ENCODE measurements at places on chromosomes 3 and 15. TPM values are rescaled to one million over a fixed set of nuclear protein-coding genes. Genes with fewer than 3 reads are reported as not detected.

Gene DUOX2
- not detected for total RNA-seq

DNA sequence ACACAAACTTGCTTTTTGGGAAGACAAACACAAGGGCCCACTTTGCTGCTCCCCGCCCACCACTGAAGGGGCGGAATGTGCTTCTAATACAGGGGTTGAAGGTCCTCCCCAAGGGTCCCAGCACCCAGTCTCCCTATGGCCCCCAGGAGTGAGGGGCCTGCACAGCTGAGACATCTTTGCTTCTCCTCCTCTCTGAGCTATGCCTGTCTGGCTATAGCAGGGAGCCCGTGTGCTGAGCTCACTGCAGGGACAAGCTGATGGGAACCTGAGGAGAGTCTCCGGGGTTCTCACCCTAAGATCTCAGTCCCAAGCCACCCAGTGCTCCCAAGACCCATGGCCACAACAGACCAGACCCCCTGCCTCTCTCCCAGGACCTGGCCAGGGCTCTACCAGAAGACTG, 61.1 kb upstream of the ACAN start:
- peaks cover 56% of the 10 kb centered on the region for H3K4me1 ChIP-seq
- DNase-seq = no peak
- peaks cover 1% of the 10 kb centered on the region for H3K36me3 ChIP-seq
- H3K4me3 ChIP-seq = no peak overlapping the region
- no peak overlapping the region for H3K27ac ChIP-seq

Gene TRH
- total RNA-seq = not detected

DNA sequence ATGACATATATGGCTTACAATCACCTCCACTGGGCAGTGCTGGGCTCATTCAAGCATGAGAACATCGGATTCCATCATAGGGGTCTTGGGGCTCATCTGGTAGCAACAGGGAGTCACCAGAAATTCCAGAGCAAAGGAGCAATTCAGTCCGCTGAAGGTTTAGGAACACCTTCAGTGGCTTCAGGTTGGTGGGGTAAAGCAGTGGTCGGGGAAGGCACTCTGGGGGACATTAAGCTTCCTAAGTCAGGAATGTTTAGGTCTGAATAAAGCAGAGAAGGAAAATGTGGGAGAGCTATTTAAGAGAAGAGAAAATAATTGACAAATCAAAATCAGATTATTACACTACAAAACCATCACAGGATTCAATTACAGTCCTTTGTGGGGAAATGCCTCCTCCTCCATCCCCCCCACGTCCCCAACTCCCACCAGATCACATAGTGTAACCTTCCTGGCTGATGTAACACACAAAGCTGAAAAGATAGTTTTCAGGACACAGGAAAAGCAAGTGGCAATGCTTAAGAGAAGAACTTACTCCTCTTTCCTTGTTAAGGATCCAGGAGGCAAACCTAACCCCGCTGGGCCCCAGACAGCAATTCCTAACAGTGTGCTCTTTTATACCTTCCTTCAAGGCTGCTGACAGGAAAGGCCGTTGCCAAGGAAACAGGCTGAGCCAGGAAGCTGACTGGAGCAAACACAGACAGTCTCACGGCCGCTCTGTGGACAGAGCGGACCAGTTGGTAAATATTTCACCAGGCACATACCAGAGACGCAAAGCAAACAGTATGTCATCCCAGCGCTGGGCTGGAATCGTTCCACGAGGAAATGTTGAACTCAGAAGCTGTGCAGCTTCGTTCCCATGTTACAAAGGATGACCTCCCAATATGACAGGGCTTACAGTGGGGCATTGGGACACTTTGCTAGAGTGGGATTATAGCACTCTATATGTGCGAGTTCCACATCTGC, 57.5 kb upstream of the LMCD1 start:
- H3K27me3 ChIP-seq = no peaks in the 10 kb centered on the region
- no peak overlapping the region for H3K4me3 ChIP-seq
- DNase-seq = peak; percentile 98
- peaks cover 8% of the 10 kb centered on the region for H3K4me1 ChIP-seq

Gene SLC28A1
- not detected for total RNA-seq

Gene INKA1
- 7.9 TPM for total RNA-seq

Gene STARD5
- 5.3 TPM for total RNA-seq

GRCh38 chr3:196528639-196529233, 13.6 kb upstream of the SMCO1 start:
- H3K4me1 ChIP-seq = peaks cover 10% of the 10 kb centered on the region
- H3K27ac ChIP-seq = peak overlapping the region; percentile 54
- DNase-seq = no peak
- peak overlapping the region; percentile 68 for H3K4me3 ChIP-seq

Gene ASB14
- total RNA-seq = not detected

DNA sequence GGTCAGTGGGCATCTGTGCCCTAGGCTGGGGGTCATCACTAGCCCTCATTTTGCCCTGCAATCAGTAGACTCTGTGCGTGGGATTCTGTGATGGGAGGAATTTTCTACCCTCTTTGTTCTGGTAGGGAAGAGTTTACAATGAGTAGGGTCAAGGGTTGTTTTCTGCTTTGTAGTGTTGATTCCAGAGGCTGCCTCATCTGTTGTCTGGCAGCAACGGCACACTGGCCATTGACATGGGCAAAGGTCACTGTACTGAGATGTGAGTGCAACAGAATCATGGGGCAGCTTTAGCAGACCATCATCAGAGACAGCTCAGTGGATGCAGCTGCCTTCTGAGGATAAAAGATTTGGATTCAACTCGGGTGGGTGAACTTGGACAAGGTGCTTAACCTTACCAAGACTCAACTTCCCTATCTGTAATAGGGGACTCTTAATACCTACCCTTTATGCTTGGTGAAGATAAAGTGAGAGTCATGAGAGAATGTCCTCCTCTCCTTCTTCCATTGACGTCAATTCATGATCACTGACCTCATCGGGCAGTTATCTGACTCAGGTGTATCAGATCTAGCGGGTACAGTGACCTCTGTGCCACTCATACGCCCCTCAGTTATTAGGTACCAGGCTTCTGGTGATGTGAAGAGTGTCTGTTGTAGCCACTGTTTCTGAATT, 127.5 kb downstream of the RPLP1 start:
- no peak for DNase-seq
- no peak overlapping the region for H3K27ac ChIP-seq
- H3K4me3 ChIP-seq = no peak overlapping the region
- H3K27me3 ChIP-seq = peaks cover 42% of the 10 kb centered on the region

GRCh38 chr3:46065294-46065705, 38.0 kb upstream of the XCR1 start:
- DNase-seq = no peak
- no peak overlapping the region for H3K27ac ChIP-seq
- H3K27me3 ChIP-seq = peaks cover 35% of the 10 kb centered on the region
- H3K4me1 ChIP-seq = peaks cover 15% of the 10 kb centered on the region

Gene ASTE1
- total RNA-seq = 6.6 TPM

Gene CNTN3
- 2.1 TPM for total RNA-seq

- H3K36me3 ChIP-seq = no peaks in the 10 kb centered on the region
- no peak for DNase-seq
- no peak overlapping the region for H3K27ac ChIP-seq
- H3K4me1 ChIP-seq = peaks cover 4% of the 10 kb centered on the region
- H3K27me3 ChIP-seq = peaks cover 12% of the 10 kb centered on the region
Observed at GRCh38 chr3:24519368-24520100, 24.9 kb upstream of the THRB start.

DNA sequence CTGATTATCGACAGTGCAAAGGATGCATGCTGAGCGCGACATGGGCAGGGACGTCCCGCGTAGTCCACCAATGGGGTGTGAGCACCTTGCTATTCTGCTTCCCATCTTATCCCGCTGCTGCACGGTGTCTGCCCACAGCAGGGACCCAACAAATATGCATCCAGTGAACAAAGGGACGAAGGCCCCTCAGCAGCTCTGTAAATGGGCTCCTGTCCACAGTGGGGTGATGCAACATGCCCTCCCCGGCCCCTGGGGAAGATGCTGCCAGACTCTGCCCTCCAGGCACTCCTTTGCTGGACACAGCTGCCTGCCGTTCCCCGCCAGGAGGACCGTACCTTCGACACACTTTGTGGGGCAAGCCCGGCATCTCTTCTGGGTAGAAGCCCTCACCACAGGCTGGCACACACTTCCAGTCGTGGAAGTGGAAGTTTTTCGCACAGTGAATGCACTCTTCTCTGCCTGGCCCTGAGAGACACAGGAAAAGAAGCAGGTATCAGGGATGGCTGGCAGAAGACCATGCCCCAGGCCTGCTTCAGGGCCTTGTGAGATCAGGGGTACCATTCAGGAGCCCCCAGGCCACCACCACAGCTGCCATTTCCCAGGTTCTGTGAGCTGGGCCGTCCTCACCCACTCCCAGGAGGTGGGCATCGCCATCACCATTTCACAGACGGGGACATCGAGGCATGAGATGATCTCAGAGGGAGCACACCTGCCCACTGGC, 18.2 kb upstream of the SNRPA1 start:
- H3K4me3 ChIP-seq = no peak overlapping the region
- peak; percentile 87 for DNase-seq
- no peak overlapping the region for H3K27ac ChIP-seq
- H3K27me3 ChIP-seq = peaks cover 6% of the 10 kb centered on the region
- H3K4me1 ChIP-seq = no peaks in the 10 kb centered on the region
- H3K36me3 ChIP-seq = no peaks in the 10 kb centered on the region

- peaks cover 31% of the 10 kb centered on the region for H3K4me1 ChIP-seq
- peaks cover 2% of the 10 kb centered on the region for H3K36me3 ChIP-seq
- no peak for DNase-seq
- peak within 1 kb of the TSS; percentile 90 for H3K4me3 ChIP-seq
- peak within 1 kb of the TSS; percentile 87 for H3K27ac ChIP-seq
- H3K27me3 ChIP-seq = no peaks in the 10 kb centered on the region
Observed at GRCh38 chr15:78811124-78811824, at the start of gene ADAMTS7. Gene ADAMTS7 (minus strand): TSS chr15:78811464. CDS start chr15:78811220, 244 bp downstream.

DNA sequence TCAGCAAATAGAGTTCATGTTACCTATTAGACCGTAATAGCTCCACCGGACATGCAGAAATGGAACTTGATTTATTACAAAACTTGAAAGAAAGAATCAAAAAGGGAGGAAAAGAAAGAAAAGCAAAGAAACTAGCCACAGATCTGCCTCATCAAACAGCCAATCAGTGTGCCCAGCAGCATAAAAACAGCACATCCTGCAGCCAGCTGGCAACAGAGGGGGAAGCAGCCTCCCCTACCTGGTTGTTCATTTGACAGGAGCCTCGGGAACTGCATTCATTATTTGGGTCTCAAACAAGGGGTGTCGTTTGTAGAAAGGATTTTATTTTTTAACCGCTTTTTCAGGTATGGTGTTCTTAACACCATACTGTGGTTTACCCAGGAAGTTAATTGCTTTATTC, 181.5 kb upstream of the TOPAZ1 start:
- no peaks in the 10 kb centered on the region for H3K36me3 ChIP-seq
- no peak overlapping the region for H3K4me3 ChIP-seq
- H3K4me1 ChIP-seq = peaks cover 32% of the 10 kb centered on the region
- no peak for DNase-seq
- no peak overlapping the region for H3K27ac ChIP-seq
- peaks cover 11% of the 10 kb centered on the region for H3K27me3 ChIP-seq

Gene UACA
- 171 TPM for total RNA-seq

GRCh38 chr3:95154766-95155165, 1091.9 kb downstream of the NSUN3 start:
- H3K4me1 ChIP-seq = peaks cover 15% of the 10 kb centered on the region
- DNase-seq = no peak
- H3K27me3 ChIP-seq = no peaks in the 10 kb centered on the region
- H3K36me3 ChIP-seq = peaks cover 7% of the 10 kb centered on the region
- peak overlapping the region; percentile 64 for H3K27ac ChIP-seq

Gene TM6SF1
- total RNA-seq = 22.3 TPM

Gene CPA3
- total RNA-seq = not detected

GRCh38 chr3:56753206-56753820, 48.4 kb downstream of the ARHGEF3 start:
- peaks cover 12% of the 10 kb centered on the region for H3K36me3 ChIP-seq
- H3K4me3 ChIP-seq = no peak overlapping the region
- no peaks in the 10 kb centered on the region for H3K27me3 ChIP-seq
- H3K4me1 ChIP-seq = peaks cover 8% of the 10 kb centered on the region
- DNase-seq = no peak
- H3K27ac ChIP-seq = no peak overlapping the region

GRCh38 chr3:42764561-42765295, 8.3 kb downstream of the CCDC13 start:
- no peak for DNase-seq
- H3K27ac ChIP-seq = no peak overlapping the region
- H3K4me3 ChIP-seq = no peak overlapping the region
- no peaks in the 10 kb centered on the region for H3K36me3 ChIP-seq

Measured in chondrocyte (in vitro differentiated cells).